ENCODE measurements at places on chromosomes 1 and 21. TPM values are rescaled to one million over a fixed set of nuclear protein-coding genes. Genes with fewer than 3 reads are reported as not detected.

DNA sequence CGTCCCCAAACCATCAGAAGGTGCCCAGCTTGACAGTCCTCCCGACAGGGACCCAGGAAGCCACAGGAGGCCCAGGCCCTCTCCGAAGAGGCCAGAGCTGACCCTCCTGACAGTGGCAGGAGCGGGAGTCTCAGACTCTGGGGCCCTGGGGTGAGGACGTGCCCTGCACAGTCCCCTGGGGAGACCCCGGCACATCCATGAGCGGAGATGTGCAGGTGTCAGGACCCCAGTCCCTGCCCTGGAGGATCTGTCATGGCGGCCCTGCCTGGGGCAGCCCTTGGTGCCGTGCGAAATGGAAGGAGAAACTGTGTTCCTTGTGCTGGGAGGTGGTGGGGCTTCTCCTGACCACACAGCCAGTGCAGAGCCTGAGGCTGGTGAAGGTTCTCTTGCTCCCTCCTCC is 55.8 kb downstream of the OBSCN start:
- no peak for DNase-seq

GRCh38 chr1:226337276-226337875 is 28.4 kb upstream of the LIN9 start:
- DNase-seq: no peak

DNA sequence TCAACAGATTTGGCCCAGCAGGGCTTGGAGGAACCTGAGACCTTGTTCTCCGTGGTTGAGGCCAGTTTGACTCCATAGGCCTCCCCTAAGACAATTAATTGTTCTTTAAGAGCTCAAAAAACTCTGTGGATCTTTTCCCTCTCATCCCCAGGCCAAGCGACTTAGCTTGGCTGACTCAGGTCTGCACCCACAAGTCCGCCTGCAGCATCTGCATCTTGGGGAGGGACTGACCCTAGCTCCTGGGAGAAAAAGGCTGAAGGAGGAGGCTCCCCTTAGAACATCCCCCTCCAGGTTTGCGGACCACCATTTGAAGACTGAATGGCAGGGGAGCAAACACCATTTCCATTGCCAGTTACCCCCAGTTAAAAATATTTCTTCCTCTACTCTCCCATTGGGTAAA is 1.5 kb upstream of the HES2 start:
- DNase-seq: no peak

- no peak for DNase-seq
Observed at GRCh38 chr1:168223681-168224540, 1.9 kb upstream of the SFT2D2 start.

The NBPF12 gene
- total RNA-seq: 13.7 TPM

DNA sequence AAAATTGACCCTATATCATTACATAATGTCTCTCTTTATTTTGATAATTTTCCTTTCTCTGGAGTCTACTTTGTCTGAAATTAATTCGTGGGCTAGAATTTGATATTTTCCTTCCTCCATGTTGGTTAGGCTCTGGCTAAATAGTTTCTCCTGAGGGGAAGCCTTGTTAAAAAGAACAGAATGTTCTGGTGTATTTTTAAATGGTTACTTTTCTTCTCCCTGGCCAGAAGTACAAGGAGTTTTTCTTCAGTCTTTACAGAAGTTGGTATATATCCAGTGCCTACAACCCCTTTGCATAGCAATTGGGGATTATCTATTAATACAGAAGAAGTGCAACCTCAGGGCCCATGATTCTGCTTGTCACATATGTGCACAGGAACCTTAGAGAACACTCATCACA is 185.6 kb upstream of the RAB4A start:
- no peak for DNase-seq

The CR1L gene
- total RNA-seq: not detected

GRCh38 chr21:31530897-31531705 is 128.4 kb upstream of the SOD1 start:
- no peak for DNase-seq

- DNase-seq: no peak
Observed at GRCh38 chr1:85279458-85280080, 3.1 kb upstream of the BCL10 start.

DNA sequence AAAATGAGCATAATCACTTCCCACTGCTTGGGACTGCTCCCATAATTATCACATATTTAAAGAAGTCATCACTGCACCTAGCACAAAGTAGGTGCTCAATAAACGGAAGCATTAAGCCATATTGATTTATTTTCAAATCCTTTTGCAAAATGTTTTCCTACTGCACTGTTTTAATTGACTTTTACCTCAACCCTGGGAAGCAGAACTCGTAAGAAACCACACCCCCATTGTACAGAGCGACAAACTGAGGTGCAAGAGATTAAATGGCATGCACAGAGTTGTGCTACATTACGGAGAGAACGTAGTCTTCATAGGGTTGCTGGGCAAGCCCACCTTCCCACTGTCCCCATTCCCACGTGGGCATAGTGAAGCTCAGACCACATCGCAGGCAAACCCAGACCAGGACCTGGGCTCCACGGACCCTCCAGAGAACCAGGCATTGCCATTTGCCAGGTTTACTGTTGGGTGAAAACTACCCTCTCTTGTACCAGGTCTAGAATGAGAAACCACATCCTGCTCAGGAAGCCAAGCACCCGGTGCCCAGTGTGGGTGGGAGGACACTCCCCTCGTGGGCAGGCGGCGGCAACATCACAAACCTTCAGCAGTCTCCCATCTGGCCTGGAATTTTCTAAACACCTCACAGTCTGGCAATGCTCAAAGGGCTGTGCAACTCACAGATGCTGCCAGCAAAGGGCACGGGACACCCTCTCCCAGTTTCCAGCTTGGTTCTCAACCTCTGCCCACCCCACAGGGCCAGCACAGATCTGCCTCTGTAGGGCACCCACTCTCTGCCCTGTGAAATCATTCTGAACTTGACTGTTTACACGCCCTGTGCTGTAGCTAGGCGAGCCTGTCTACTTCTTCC is 8.2 kb downstream of the IFFO2 start:
- peak; percentile 68 for DNase-seq

GRCh38 chr1:42924851-42925760 is 33.6 kb downstream of the SLC2A1 start:
- DNase-seq: no peak

DNA sequence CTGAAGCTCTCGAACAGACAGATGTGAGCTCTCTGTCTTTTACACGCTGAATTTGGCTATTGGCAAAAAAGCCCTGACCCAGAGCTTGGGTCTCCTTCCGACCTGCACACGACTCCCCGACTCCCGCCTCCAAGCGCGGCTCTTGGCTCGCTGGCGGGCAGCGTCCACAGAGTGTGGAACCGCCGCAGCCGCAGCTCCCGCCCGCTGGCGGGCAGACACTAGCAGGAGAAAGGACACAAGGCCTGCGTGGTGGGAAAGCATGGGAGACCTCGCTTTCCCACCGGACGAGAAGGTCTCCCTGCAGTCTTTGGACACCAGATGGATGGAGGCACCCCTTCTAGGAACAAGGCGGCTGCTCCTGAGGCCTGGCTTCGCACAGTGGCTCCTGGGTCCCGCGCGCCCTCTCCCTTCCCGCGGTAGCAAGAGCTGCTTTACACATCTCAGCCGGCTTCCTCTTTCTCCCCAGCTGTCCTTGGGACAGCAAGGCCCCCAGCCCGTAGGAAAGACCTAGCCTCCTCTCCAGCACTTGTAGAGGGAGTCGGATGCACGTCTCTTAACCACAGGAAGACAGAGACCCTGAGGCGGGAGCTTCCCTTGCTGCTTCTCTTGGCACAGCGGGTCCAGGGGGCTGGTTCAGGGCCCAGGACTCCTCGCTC is 92.1 kb downstream of the PRKAB2 start:
- no peak for DNase-seq

The C1orf74 gene
- total RNA-seq: 12.7 TPM

The TFF2 gene
- not detected for total RNA-seq

The LCE3D gene
- total RNA-seq: not detected

The SV2A gene
- 13.2 TPM for total RNA-seq

DNA sequence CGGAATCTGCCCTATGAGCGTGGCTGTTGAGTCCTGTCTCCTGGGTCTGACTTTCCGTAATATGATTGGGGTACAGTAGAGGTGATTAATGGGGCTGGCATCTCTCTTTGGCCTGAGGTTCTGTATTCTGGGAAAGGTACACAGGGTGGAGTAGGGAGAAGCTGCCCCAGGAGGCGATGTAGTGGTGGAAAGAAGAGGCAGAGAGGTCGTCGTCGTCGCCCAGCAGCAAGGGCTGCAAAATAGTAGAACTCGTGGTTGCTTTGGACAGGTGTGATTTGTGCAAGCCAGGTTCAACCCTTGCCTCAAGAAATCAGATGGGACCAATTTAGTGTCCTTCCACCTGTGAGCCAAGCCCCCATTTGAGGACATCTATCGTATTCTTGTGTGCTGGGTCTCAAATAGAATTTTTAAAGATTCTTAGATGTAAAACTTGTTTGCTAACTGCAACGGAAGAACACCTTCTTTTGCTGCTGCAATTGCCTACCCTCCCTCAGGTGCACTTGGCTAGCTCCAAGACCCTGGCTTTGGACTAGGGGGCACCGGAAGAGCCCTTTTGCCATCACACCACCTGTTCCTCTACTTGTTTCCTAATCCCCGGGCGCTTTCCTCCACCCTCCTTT is 1.3 kb upstream of the HMGN2 start:
- no peak for DNase-seq

DNA sequence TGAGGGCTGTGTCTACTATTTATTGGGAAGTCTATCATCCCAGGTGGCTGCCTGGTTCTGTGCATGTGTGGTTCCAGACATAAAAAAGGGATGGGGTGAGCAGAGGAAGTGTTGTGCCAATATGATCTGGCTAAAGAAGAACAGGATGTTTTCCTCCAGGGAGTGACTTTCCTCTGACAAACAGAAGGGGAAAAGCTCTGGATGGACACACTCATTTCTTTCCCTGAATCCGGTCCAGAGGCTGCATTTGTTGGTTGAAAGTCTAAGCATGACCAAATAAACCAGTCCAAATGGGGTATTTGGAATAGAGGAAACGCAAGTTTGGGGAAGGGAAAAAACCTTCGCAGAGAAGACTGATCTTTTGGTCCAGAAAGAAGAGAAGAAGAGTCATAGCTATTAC is 12.7 kb downstream of the GREM2 start:
- DNase-seq: no peak

- DNase-seq: no peak
Observed at GRCh38 chr1:201269900-201270410, 13.4 kb upstream of the PKP1 start.

- DNase-seq: no peak
Observed at GRCh38 chr1:42926235-42926878, 32.3 kb downstream of the SLC2A1 start.

The IL22RA1 gene
- total RNA-seq: 0.21 TPM

GRCh38 chr1:161013488-161014230 is 7.3 kb downstream of the F11R start:
- DNase-seq: no peak

The ANKRD45 gene
- total RNA-seq: 0.55 TPM

The RPE65 gene
- total RNA-seq: not detected

The FAM151A gene
- not detected for total RNA-seq

- no peak for DNase-seq
Observed at GRCh38 chr1:169563019-169563615, 23.2 kb downstream of the F5 start.

The PTGER3 gene
- total RNA-seq: 1.4 TPM

The PLA2G2C gene
- not detected for total RNA-seq

Measured in kidney epithelial cell (primary cell).